KBM-7 (cell line): ENCODE measurements at places on chromosomes 1 and 21.
A peak's percentile ranks its signal among the peaks of the same experiment; 100 is the strongest.

- no peak for DNase-seq
Observed at GRCh38 chr1:78726686-78727085, 77.1 kb downstream of the IFI44 start.

GRCh38 chr1:150596095-150596892 is 16.9 kb upstream of the MCL1 start:
- no peak for DNase-seq

DNA sequence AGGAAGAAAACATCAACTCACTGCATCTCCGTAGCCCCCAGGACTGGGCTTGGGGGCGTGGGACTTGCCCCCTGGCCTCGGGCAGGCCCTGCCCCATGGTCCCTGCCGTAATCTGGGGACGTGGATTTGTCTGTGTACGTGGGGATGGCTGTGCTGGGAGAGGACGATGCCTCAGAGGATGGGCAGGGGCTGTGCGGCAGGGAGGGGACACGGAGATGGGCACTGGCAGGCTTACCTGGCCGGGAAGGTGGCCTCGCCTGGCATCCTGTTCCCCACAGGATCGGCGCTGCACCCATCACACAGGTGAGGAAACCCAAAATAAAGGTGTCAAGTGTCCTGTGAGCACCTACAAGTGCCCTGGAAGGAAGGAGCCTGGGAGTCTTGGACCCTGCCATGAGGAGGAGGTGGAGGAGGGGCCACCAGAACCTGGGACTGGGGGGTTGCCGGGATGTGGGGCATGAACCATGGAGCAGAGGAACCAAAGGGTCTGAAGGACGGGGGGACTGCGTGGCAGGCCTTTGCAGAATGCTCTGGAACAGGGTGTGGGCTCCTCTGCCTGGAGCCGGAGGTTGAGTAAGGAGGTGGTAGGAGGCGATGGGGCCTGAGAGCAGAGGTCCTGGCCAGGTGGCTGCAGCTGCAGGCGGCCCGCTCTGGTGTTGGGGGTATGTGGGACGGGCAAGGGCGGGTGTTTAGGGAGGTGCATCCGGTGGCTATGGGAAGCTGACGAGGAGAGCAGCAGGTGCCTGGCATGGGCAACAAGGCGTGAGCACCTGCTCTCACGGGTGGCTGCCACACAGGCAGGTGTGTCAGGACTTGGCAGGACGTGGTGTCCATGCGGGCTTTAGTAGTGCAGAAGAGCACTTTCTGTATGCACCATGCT is 27.8 kb upstream of the LRRC3 start:
- DNase-seq, result no peak

- no peak for DNase-seq
Observed at GRCh38 chr1:39061951-39062350, 35.8 kb downstream of the NDUFS5 start.

- no peak for DNase-seq
Observed at GRCh38 chr1:54200519-54200997, 591 bp downstream of the MRPL37 start.

- peak; percentile 19 for DNase-seq
Observed at GRCh38 chr21:29163341-29164115, 33.1 kb downstream of the MAP3K7CL start.

DNA sequence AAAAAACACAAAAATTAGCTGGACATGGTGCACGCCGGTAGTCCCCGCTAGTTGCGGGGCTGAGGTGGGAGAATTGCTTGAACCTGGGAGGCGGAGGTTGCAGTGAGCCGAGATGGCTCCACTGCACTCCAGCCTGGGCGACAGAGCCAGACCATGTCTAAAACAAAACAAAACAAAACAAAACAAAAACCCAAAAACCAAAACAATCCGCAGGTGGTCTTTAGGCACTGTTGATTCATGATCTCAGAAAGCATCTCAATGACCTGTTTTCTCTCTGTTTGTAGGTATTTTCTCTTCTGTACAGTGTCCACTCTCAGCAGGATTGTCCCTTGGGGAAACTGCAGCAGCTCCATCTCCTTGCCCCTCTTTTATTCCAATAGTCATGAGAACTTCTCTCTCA is 74.9 kb upstream of the ADGRL2 start:
- DNase-seq, result no peak

DNA sequence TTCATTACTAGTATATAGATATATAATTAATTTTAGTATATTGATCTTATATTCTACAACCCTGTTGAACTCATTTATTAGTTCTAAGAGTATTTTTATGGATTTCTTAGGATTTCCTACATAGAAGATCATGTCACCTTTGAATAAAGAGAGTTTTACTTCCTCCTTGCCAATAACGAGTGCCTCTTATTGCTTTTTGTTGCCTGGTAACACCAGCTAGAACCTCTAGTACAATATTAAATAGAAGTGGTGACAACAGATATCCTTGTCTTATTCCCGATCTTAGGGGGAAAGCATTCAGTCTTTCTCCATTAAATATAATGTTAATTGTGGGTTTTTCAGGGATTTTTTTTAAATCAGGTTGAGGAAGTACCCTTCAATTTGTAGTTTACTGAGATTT is 40.8 kb downstream of the WNT2B start:
- DNase-seq, result no peak

- no peak for DNase-seq
Observed at GRCh38 chr21:24023402-24023801, 1583.9 kb downstream of the MRPL39 start.

DNA sequence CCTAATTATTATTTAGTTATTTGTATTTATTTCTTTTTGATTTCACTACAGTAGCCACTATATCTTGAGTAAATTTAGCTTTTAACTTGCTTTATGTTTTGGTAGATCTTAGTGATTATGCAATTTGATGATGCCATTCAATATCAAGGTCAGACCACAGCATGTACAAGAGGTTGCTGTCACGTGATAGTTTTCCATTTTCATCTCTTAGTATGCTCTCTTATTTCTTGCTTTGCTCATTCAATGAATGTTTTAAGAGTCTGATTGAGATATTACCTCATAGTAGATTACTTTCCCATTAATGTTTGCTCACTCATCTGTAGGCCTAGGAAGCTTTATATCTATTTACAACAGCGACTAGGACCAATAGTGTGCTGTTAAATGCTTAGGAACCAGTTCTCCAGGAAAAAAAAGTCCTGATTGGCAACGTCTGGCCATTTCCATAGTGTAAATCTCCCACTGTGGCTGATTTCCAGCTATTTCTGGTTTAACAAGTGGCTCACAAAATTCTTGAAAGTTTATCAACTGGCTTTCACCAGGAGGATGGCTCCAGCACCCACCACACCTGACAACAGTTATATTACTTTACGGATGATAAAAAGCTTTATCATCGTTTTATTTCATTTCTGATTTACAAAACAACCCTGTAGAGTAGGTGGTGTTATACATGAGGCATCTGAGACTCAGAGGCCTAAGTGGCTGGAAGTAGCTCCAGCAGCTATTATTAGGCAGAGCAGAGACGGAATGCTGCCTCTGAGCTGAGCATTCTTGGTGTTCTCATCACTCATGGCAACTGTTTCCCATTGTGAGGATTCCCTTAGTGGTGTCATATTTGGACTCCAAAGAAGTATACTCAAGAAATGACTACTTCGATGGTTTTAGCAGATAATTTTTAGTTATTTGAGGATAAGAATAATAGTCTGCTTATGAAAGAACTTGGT is 235.2 kb downstream of the DISC1 start:
- DNase-seq, result no peak

- no peak for DNase-seq
Observed at GRCh38 chr21:28455253-28455600, 537.5 kb downstream of the LTN1 start.

DNA sequence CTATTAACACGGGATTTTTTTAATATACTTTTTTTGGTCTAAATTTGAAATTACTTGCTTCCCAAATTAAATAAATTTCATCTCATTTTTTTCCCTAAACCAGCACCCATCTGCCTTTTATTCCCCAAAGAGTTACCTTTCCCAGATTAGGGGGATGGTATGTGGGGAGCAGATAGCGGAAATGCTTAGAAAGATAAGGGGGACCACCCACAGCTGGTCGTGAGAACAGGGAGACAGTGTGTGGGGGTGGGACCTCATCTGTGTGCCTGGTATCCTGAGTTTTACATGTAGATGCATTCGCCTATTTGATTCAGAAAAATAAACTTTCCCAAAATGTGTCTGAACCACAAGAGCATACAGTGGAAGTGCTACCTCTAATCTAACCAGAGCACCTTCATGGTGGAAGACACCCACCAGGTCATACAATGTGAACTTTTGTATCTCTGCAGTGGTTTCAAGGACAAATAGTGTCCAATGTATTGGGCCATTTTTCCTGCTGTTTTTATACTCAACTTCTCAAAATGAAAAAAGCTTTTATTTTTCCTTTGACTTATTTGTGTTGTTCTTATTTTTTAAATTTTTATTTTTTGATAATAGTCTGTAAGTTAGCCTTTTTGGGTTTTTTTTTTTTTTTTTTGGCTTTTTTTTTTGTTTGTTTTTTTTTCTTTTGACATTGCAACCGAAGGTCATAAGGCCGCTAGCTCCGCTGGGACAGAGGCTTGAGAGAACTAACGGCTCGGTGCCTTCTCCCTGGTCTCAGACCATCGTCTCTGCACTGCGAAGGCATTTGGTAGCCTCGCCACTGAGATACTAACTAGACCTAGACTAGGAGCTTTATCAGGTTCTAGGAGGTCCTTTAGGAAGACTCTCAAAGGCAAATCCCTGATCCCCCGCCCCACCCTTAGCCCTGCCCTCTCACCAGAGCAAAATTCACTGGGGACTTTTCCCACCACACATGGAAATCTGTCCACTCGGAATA is 263.2 kb downstream of the TM2D1 start:
- DNase-seq, result no peak
